CD4-positive, CD25-positive, alpha-beta regulatory T cell (primary cell): ENCODE measurements at places on chromosomes 6 and 20. TPM values are rescaled to one million over a fixed set of nuclear protein-coding genes. Genes with fewer than 3 reads are reported as not detected.

Gene BACH2
- polyA plus RNA-seq = 4.2 TPM

Gene NOL4L
- polyA plus RNA-seq = 7.1 TPM

Gene TBC1D22B
- polyA plus RNA-seq = 9.6 TPM

Gene MUC21
- not detected for polyA plus RNA-seq

Gene PPP1R3G
- not detected for polyA plus RNA-seq

Gene GID8
- polyA plus RNA-seq = 19.9 TPM

Gene SLC52A3
- not detected for polyA plus RNA-seq

Gene HTR1E
- not detected for polyA plus RNA-seq

Gene HNF4A
- not detected for polyA plus RNA-seq

Gene OXT
- polyA plus RNA-seq = 0.50 TPM

Gene UBE2V1
- polyA plus RNA-seq = 124 TPM

Gene KCNB1
- 0.05 TPM for polyA plus RNA-seq

Gene PAK5
- not detected for polyA plus RNA-seq
